ENCODE measurements at places on chromosomes 4 and X. TPM values are rescaled to one million over a fixed set of nuclear protein-coding genes. Genes with fewer than 3 reads are reported as not detected.

DNA sequence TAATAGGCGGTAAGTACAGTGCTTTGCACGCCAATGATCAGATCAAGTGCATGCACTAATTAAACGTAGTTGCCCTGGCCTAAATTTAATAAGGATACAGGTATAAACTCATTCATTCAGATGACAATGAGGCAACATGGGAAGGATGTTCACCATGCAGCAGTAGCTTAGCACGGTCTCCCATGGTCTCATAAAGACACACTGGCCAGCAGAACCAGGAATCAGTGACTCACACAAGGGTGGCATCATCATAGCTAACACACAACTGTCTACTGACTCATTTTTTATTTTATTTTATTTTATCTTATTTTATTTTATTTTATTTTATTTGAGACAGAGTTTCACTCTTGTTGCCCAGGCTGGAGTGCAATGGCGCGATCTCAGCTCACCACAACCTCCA is 42.7 kb downstream of the TMEM156 start:
- DNase-seq = no peak

- no peak for DNase-seq
Measured at GRCh38 chrX:55109306-55109705, 20.5 kb downstream of the PAGE2 start.

DNA sequence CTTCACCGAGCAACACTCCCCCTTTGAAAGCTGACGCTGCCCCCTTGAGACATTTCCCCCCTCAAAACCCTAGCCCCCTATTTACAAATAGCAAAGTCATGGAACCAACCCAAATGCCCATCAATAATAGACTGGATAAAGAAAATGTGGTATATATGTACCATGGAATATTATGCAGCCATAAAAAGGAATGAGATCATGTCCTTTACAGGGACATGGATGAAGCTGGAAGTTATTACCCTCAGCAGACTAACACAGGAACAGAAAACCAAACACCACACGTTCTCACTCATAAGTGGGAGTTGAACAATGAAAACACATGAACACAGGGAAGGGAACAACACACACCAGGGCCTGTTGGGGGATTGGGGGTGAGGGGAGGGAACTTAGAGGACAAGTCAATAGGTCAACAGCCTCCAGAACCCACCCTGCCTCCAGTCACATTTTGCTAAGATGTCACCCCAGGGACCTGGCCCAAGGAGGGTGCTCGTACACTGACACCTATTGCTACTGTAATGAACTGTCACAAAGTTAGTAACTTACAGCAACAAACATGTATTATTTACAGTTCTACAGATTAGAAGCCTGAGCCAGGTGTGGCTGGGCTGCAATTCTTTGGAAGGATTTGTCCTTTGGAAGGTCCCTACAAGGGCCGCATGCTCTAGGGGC is 20.6 kb downstream of the SCD5 start:
- DNase-seq = no peak

GRCh38 chrX:151184705-151185104 is 8.3 kb downstream of the GPR50 start:
- no peak for DNase-seq

GRCh38 chr4:2793586-2794485 is 951 bp downstream of the SH3BP2 start:
- DNase-seq = peak; percentile 51

DNA sequence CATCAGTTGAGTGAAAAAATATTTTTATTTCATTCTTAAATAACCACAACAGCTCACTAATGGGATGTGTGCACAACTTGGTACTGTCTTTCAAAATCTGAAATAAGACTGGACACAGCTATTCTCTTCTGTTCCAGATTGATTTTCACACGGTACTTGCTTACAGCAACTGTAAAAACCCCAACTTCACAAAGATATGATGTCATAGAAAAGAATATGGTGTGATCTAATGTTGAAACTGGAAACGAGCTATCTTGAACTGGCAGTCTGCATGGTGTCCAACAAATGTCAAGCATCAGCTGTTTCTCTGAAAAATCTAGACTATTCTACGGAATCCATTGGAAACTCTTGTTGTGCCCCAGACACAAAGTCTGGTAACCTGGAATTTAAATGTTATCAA is 14.7 kb downstream of the HELQ start:
- DNase-seq = no peak

GRCh38 chr4:30620711-30621110 is 99.5 kb upstream of the PCDH7 start:
- DNase-seq = no peak

GRCh38 chr4:82553020-82553419 is 8.8 kb downstream of the TMEM150C start:
- no peak for DNase-seq

DNA sequence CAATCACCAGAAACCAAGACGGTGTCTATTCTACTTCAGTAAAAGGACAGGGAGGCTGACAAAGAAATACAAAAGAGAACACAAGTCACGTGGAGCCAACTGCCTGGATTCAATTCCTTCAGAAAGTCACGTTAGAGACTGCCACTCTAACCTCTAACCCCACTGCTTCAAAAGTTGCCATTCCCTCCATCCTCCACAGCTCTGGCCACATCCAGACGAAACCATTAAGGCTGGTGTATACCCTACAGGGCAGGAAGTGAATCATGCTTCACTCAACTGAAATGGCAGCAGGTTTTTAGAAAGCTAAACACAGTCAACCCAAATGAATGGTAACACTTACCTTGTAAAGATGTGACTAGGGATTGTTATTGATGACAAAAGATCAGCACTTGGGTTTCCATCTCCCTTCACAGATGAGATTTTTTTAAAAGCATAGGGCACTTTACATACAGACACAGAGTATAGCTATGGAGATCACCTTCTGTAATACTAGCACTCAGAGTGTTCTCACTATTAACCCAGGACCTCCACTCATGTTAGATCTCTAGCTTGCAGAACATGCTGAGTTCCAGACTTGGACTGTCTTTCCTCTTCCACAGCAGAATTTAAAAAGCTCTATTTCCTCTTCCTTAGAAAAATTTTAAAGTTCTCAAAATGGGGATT is 37.4 kb downstream of the MAML3 start:
- DNase-seq = peak; percentile 64

DNA sequence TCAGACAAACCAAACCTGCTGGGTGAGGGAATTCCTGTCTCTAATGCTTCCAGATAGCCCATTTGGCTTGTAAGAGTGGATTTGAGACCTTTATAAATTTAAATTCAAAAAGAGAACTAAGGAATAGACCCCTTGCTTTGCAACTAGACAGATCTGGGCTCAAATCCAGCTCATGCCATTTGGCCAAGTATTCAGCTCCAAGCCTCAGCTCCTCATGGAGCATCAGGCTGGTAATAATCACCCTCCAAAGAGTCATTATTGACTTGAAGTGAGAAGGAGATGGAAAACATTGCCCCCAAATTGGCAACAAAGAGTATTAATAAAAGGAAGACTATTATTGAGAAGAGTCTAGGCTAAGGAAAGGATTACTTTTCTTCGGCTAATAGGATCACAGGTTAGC is 134.7 kb downstream of the PDE5A start:
- DNase-seq = no peak

GRCh38 chr4:96108146-96108545 is 268.3 kb downstream of the PDHA2 start:
- no peak for DNase-seq

DNA sequence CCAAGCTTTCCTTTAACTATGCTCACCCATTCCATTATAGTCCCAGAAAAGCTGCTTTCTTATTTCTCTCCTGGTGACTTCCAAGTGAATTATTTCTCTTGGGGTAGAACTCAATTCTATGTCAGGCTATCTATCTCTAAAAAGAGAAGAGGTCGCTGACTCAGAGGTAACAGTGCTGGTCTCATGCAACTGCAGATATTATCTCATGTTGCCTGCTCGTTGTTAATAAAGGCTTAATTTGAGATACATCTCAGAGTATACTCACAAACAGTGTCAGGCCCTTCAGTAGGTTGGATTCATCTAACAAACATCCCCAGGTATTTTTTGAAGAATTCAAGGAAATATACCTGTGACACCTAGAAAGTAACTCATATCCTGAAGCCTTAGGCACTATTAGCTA is 2.7 kb downstream of the TMEM154 start:
- DNase-seq = no peak

- no peak for DNase-seq
Measured at GRCh38 chr4:53629296-53629695, 38.0 kb upstream of the LNX1 start.

DNA sequence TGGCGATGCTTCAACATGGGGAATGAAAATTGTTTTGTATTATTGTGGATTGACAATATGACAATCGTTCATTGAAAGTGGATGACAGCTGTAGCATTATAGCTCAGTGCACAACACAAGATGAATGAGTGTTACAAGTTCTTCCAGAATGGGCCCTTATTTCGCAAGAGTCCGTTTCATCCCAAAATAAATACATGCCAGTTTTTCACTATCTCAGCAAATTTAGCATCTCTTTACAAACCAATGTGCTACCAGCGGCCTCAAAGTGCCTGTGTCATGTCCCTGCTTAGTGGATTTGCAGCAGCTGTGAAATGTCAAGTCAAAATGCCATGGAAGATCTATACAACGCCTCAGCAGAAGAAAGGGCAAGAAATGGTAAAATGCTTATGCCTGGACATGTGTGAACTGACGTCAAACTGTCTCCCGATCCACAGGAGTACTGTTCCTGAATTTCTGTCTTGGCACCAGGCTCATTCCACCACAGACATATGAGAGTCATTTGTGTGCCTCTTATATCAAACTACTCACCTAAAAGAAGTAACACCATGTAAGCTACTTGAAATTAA is 109.6 kb downstream of the MAML3 start:
- DNase-seq = no peak

- no peak for DNase-seq
Measured at GRCh38 chr4:161336621-161337020, 827.2 kb downstream of the FSTL5 start.

- DNase-seq = no peak
Measured at GRCh38 chrX:97030947-97031346, 147.2 kb downstream of the RPA4 start.

GRCh38 chrX:98067611-98068010 is 1183.9 kb downstream of the RPA4 start:
- no peak for DNase-seq

- no peak for DNase-seq
Measured at GRCh38 chr4:144208074-144208473, 67.6 kb upstream of the GYPA start.

- no peak for DNase-seq
Measured at GRCh38 chr4:2791518-2792395, 1.1 kb upstream of the SH3BP2 start.

DNA sequence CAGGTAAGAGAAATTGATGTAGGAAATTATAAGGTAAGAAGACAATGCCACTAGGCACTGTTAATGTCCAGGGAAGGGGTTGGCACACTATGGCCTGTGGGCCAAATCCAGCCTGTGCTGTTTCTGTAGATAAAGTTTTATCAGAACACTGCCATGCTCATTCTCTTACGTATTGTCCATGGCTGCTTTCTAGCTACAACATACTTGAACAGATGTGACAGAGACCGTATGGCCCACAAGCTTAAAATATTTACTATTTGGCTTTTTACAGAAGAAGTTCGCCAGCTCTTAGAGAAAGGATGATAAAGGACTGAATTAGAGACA is 168.0 kb downstream of the CDS1 start:
- DNase-seq = no peak

DNA sequence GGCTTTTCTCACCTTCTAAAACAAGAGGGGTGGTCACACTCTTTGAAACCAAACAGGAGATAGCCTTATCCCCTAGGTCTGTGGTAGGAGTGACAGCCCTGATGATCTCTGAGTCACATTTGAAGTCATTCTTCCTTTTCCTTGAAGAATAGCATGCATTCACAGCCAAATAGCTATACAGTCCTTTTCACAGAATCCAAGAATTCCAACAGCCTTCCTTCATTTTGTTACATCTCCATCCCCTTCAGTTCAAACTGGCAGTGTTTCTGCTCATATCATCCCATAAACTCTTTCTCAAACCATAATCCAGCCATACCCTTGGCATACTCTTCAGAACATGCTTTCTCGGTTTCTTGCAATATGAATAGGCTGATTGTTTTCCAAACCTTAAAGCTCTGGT is 33.3 kb upstream of the TMEM184C start:
- no peak for DNase-seq

NOX1 gene
- not detected for total RNA-seq

ASB12 gene
- total RNA-seq = not detected

IL9R gene
- total RNA-seq = under 0.01 TPM

FAM47E gene
- total RNA-seq = 0.26 TPM

CDS1 gene
- total RNA-seq = under 0.01 TPM

SSX3 gene
- not detected for total RNA-seq

CACNA1F gene
- under 0.01 TPM for total RNA-seq

SLAIN2 gene
- total RNA-seq = 14.8 TPM

SPANXN3 gene
- not detected for total RNA-seq

ATOH1 gene
- not detected for total RNA-seq

GAGE12H gene
- total RNA-seq = not detected

MAP3K15 gene
- total RNA-seq = 0.13 TPM

GPR173 gene
- 0.90 TPM for total RNA-seq

RHOXF2B gene
- not detected for total RNA-seq

GPAT3 gene
- total RNA-seq = 17.3 TPM

SLC38A5 gene
- 6.4 TPM for total RNA-seq
